ENCODE measurements at places on chromosomes 11 and 22. TPM values are rescaled to one million over a fixed set of nuclear protein-coding genes. Genes with fewer than 3 reads are reported as not detected.

The OR56A1 gene
- not detected for total RNA-seq

The NLRP10 gene
- total RNA-seq, result not detected

The ELF5 gene
- not detected for total RNA-seq

The TRIM6 gene
- total RNA-seq, result 0.91 TPM

The C2CD3 gene
- total RNA-seq, result 9.1 TPM

The LRRC32 gene
- total RNA-seq, result 30.3 TPM

The RAB3IL1 gene
- 10.8 TPM for total RNA-seq

The ENTHD1 gene
- not detected for total RNA-seq

The OR4A16 gene
- total RNA-seq, result not detected

The ACR gene
- 0.43 TPM for total RNA-seq
